ENCODE measurements at places on chromosomes 11 and 22.

DNA sequence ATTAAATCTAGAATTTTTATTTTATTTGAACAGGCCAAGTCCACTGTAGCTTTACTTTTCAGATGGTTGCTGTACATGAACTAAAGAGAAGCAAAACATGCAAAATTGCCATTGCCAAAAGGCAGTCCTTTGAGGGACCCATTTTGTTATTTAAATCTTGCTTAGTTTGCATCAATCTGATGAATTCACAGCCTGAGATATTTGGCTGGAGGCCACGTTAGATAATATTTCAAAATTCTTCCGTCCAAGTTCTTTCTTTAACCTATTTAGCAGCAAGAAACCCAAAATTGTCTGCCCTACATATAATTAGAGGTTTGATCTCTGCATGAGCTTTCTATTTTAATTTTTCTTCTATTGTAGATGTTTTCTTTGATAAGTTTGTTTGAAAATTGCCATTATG lies 1706.9 kb upstream of the RAG2 start:
- DNase-seq: no peak

DNA sequence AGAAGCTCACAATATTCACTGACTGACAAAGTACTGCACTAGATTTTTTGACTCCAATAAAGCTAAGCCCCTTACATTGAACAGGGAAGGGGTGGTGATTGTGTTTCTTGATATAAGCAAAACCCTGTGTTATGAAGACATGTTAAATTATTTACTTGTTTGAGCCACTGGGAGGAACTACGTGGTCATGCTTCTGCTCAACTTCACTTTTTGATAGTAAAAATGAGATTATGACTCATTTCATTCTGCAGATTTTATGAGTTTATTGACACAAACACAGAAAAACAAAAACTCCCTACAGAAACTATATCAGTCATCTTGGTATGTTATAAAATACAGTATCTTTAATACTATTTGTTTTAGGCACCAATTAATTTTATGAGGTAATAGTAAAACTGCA lies 124.7 kb downstream of the CADM1 start:
- DNase-seq: no peak

- no peak for DNase-seq
Observed at GRCh38 chr11:103997082-103997481, 39.4 kb upstream of the DDI1 start.

DNA sequence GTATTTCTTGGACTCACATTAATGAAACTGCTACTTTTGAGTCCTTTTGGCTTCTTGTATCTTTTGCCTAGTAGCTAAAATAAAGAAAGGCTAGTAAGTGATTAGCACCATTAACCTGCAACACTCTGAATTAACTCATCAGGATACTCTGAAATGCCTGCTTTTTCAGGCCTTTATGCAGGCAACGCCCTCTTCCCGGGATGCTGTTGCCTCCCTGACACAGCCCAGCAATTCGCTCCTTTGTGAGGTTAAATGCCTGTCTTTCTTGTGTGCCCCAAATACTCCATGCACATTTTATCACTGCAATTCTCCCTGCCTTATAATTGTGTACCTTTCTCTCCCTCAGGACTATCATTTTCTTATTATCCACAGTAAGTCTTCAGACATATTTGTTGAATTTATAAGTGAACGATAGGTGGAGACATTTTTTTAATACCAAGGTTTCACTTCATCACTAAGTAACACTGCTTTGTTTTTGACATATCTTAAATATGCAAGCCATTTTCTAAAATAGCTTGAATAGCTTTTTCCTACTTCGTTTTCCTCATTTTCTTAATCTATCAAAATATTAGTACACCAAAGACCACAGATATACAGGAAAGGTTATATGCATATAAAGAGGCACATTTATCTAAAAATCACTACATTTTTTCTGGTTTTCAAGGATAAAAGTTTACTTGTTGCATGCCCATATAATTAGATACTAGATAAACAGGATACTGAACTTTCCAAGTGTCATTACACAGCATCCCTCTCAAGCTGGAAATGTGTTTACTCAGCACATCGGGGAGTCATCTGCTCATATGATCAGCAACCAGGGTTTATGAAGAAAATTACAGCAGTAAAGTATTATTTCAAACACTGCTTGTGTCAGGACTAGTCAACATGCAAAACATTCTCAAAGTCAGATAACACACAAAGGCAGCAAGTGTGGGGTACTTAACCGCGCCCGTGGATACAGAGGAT lies 48.5 kb upstream of the DDI1 start:
- no peak for DNase-seq

GRCh38 chr22:45597460-45598192 lies 74.0 kb upstream of the ATXN10 start:
- DNase-seq: no peak

DNA sequence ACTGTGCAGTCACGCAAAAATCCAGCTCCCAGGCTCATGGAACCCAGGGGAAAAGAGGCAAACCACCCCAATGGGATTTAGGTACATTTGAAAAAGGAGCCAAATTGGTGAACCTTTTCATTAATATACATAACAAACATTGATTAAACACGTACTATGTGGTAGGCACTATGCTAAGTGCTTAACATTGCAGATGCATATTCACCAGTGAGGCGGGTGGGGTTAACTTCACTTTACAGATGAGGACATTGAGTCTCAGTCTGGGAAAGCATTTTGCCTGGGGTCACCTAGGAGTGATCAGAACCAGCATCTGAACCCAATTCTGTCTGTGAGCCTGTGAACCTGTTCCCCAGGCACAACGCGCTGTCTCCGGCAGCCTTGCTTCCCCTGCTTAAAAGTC lies 146.3 kb downstream of the COMMD9 start:
- no peak for DNase-seq

DNA sequence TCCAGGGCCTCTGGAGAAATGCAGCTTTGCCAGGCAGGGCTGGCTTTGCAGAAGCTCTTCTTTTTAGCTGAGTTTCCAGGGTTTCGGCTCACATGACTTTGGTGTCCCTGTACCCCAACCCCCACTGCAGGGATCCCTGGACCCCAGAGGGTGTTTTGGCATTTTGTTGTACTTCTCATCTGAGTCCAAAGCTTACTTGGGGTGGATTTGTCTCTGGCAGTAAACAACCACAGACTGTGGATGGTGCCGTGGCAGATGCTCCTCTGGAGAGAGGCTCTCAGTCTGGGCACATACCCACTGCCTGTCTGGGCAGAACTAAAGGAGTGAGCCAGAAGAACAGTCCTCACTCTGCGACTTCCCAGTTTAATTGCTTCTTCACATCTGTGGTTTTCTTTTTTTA lies 49.6 kb downstream of the COMMD9 start:
- DNase-seq: no peak

DNA sequence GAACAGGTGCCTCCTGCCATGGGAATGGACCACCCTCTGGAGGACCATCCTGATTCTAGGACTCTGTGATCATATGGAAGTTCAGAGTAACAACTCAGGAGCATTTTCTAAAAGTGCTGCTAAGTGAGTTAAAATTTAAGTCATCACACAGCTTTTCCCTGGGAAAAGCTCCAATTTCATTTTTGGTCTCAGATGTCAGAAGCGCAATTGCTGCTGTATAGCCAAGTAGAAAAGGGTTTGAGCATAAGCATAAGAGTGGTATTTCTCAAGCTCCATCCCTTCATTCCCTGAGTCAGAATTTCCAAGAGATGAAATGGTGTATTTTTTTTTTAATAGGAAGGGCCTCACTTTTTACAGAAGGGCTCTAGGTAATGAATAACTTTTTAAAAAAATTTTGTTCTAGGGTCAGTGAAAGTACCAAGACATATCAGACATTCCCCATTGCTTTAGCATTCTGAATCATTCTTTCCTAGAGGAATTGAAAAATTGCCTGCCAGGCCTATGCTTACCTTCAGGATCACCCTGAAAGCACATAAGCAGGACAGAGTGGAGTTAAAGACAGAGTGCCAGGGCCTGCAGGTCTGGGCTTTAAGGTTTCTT lies 564.5 kb upstream of the ISX start:
- DNase-seq: no peak

DNA sequence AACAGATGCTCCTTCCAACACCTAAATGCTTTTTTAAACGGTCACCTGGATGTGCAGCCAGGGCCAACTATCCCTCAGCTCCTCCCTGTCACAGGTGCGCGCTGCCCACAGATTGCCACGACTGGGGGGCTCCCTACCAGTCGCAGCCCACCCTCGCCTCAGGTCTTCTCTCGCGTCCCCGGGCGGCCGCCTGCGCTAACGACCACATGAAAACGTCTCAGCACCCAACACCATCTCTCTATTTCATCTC lies 469 bp downstream of the ZBED5 start:
- no peak for DNase-seq

Data from stimulated activated CD4-positive, alpha-beta T cell treated with anti-CD3 and anti-CD28 coated beads, Interleukin-4, amount 100 ng/mL, for 24 hours (primary cell).